ENCODE measurements at places on chromosomes 2 and 18.

- DNase-seq, result no peak
Measured at GRCh38 chr2:100614455-100615000, 51.7 kb downstream of the PDCL3 start.

DNA sequence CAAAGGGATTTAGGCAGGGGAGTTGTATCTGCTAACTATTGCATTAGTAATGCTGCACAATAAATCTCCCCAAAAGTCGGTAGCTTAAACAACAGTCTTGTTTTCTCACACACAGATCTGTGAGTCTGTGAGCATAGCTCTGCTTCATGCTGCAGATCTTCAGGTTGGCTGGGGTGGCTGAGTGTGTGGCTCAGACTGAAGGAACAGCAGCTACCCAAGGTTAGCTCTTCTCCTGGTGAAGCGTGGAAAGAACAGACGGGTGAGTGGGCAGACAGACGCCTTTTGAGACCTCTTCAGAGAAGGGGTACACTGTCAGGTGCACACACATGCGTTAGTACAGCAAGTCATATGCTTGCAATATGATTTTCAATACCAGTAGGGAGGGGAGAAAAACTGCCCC lies 3.9 kb upstream of the CCDC85A start:
- DNase-seq, result no peak

- no peak for DNase-seq
Measured at GRCh38 chr2:85011747-85012146, 40.8 kb downstream of the KCMF1 start.

DNA sequence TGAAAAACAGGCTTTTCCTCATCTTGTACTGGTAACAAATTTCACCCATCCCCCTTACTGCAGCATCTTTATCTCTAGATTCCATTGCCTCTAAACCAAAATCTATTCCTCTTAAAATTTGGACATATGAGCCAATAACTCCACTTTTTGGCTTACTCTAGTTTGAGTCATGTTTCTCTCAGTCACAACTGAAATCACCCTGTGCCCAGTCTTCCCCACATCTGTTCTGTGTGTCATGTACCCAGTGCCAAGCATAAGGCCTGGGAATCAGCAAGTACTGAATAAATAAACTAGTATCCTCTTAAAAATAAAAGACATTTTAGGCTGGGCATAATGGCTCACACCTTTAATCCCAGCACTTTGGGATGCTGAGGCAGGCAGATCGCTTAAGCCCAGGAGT lies 20.8 kb upstream of the CHN1 start:
- no peak for DNase-seq

DNA sequence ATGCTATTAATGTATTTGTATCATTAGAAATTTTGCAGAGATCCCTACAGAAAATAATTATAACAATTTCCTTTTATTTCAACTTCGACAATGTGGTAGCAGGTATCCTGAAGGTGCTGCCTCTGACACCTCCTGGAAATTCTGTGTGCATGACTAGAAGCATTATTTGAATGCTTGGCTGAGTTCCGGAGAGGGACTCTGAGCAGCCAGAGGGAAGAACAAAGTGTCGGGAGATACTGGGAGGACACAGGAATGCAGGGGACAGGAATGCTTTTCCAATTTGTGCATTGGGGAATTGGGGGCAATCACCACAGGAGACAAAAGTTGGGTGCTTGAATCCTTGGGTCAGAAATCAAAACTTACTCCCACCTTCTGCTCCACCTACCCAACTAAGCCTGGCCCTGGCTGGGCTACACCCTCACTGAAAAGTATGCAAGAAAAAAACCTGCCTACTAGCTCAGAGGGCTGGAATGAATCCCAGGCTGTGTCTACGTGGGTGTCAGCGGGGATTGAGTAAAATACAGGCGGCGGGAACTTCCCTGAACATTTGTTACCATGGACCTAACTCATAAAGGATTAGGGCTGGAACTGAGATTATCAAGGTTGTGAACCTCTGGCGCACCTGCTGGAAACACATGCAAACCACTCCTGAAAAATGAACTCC lies 299.3 kb downstream of the SOX11 start:
- no peak for DNase-seq

GRCh38 chr2:29450596-29451222 lies 335.5 kb downstream of the CLIP4 start:
- DNase-seq, result no peak

GRCh38 chr2:210207929-210208328 lies 17.3 kb downstream of the ACADL start:
- DNase-seq, result no peak

DNA sequence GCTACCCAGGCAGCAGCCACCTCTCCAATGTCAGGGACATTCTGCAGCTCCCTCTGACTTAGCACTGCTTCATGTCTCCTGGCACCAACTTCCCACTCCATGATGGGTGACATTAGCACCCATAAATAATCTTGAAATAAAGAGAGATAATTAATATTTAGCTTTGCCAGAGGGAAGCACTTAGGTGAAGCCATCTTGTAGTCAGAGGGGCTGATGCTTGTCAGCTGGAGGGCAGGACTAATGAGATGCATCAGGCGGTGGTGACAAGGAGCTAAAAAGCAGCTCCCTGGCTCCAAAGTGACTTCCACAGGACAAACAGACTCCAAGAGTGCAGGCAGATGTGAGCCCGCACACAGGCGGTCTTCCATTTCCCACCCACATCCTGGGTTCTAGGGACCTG lies 153.0 kb upstream of the ID2 start:
- no peak for DNase-seq

Measured in H4 (cell line).